ENCODE measurements at places on chromosomes 2 and 18. TPM values are rescaled to one million over a fixed set of nuclear protein-coding genes. Genes with fewer than 3 reads are reported as not detected.

Gene PROC
- not detected for total RNA-seq

Gene FAM228A
- total RNA-seq = 0.43 TPM

Gene MLPH
- total RNA-seq = 40.6 TPM

Gene C2orf15
- total RNA-seq = not detected

Gene NEMP2
- total RNA-seq = 3.9 TPM

Gene DSC2
- total RNA-seq = not detected

Gene SLC14A1
- total RNA-seq = 0.86 TPM

Gene OBSL1
- 67.0 TPM for total RNA-seq

Gene DSC3
- total RNA-seq = 0.43 TPM

Gene PDE6D
- 24.6 TPM for total RNA-seq

Gene RAMP1
- 35.0 TPM for total RNA-seq

Gene SPRED2
- 9.5 TPM for total RNA-seq

Gene HRH4
- not detected for total RNA-seq

Gene HOXD1
- total RNA-seq = under 0.01 TPM

Gene CNTNAP5
- total RNA-seq = not detected
